ENCODE measurements at places on chromosomes 16 and 17.

DNA sequence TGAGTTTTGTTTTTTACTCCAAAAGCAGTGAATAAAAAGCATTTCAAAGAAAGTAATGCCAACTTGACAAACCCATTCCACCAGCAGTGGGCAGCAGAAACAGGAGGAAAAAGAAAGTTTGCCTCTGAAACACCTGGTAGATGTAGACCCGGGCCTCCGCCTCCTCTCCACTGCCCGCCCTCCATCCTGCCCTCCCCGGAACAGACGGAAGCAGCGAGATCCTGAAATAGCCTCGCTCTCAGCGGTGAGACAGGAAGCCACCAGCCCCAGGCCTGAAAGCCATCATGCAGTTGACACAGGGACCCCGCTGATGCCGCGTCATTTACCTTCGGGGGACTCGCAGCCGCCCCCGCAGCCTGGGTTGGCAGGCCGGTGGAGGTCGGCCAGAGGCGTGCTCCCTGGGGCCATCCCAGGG, 67.8 kb downstream of the C16orf78 start:
- peak; percentile 48 for DNase-seq

- DNase-seq = no peak
Measured at GRCh38 chr17:80546267-80546666, 1.6 kb downstream of the RPTOR start.

DNA sequence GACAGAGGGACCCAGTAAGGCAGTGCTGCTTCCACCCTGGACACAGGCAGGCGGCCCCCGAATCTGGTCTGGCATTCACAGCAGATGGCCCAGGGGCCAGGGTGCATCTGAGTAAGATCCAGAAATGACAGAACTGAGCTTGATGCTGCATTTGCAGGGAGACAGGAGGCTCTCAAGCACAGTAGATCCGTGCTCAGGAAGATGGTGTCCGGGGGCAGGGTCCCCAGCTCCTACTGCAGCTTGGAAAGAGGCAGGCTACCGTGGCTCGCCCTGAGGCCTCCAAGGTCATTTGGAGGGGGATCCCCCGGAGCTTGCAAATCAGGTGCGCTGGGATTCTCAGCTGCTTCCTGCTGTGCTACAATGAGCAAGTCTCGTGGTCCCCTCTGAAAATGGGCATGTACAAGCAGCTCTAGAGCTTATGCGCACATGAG, 2.2 kb downstream of the C16orf95 start:
- DNase-seq = no peak

- DNase-seq = no peak
Measured at GRCh38 chr17:69268543-69269014, 40.0 kb upstream of the ABCA10 start.

- peak; percentile 10 for DNase-seq
Measured at GRCh38 chr16:27199736-27200135, 3.6 kb upstream of the KDM8 start.

DNA sequence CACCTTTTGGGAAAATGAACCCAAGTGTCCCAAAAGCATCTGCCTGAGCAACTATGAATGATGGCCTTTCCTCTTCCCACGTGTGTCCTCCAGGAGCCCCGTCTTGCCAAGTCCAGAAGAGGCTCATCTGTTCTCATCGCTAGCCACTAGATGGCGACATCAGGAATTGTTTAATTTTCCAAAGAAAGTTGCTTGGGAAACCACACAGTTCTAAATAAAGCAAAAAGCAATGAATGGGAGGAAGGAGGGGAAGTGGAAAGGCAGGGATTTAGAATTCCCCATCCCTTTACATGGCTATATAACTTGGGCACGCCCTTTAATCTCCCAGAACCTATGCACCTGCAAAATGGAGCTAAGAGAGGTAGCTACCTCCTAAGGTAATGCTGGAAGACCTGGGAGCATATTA, 9.0 kb upstream of the CDH5 start:
- peak; percentile 30 for DNase-seq

GRCh38 chr17:35947156-35947585, 3.7 kb upstream of the LYZL6 start:
- DNase-seq = peak; percentile 38

DNA sequence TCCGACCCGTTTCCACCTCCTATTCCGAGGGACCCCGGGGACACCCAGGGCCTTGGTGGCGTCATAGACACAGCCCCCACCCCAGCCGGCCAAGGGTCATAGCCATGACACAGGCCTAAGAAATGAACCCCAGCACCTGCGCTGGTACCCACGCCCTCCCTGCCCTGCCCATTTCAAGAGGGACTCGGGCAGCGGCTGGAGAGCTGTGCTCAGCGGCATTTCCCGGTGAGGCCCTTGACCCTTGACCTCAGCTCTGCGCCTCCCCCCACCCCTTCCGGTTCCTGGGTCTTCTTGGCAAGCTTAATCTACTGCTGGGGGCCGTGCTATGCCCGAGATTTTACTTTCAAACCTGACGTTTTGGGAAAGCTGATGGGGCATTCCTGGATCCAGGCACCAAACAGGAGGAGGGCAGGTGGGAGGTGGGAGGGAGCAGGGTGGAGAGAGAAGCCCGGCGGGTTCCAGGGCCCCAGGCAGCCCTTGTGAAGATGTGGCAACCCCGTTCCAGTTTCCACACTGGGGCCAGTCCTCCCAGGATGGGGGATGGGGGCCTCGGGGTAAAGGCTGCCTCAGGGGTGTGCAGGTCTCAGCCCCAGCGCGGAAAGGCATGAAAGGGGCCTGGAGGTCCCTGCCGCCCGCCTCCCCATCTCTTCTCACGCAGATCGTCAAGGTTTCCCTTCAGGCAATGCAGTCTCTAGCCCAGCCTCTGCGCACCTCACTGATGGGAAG, at the start of gene SLC22A31:
Gene SLC22A31, minus strand, starts transcription at position 414 of the 726 bp plus-strand sequence. Its CDS starts 36 bp downstream, at position 378.
- DNase-seq = no peak

DNA sequence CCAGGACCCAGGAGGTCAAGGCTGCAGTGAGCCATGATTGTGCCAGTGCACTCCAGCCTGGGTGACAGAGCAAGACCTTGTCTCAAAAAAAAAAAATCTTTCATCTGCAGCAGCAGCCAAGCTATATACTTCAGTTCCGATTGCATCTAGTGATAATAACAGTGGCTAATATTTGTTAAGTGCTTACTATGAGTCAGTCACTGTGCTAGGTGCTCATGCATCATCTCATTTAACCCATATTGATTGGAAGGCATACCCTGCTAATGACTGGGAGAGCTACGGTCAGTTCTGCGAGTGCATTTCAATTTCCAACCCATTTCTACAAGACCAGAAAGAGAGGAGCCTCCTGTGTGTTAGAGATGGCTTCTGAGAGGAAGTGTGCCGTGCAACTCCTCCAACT, 7.7 kb upstream of the TUBG2 start:
- DNase-seq = no peak

DNA sequence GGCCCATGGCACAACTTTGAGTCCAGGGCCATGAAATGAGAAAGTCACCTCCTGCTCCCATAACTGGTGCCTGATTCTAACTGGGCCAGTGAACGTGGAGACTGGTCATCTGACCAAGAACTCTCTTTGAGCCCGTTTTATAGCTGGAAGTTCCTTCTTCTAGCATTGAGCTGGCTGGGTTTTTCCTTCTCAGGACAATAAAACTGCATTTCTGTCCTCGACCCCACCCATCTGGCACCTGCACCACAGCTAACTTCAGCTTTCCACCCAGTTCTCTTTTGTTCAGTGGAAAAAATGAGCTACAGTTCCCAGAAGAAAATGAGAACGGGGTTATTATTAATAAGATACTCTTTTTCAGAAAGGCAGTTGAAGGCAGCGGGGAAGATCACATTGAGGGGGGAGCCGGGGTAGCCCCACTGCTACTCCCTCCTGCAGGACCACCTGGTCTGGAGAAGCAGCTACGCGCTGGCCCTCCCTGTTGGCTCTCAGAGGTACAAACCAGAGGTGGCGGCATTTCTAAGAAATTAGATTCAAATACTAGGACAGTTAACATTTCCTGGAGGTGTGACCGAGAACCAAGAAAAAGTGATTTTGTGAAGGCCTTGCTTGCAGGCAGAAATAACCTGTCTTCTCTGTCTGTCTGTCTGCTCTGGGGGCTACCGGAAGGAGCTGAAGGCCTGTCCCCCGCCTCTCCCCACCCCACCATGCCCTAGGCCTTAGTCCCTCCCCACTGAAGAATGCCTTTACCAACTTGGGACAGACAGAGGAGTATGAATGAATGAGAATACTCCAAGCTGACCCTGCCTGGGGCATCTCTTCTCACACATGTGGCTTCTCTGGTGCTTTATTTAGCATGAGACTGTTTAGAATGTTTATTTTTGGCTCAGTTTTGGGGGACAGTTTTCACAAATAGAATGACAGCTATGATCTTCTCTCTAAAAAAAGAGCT, 123.9 kb downstream of the XYLT1 start:
- DNase-seq = no peak

DNA sequence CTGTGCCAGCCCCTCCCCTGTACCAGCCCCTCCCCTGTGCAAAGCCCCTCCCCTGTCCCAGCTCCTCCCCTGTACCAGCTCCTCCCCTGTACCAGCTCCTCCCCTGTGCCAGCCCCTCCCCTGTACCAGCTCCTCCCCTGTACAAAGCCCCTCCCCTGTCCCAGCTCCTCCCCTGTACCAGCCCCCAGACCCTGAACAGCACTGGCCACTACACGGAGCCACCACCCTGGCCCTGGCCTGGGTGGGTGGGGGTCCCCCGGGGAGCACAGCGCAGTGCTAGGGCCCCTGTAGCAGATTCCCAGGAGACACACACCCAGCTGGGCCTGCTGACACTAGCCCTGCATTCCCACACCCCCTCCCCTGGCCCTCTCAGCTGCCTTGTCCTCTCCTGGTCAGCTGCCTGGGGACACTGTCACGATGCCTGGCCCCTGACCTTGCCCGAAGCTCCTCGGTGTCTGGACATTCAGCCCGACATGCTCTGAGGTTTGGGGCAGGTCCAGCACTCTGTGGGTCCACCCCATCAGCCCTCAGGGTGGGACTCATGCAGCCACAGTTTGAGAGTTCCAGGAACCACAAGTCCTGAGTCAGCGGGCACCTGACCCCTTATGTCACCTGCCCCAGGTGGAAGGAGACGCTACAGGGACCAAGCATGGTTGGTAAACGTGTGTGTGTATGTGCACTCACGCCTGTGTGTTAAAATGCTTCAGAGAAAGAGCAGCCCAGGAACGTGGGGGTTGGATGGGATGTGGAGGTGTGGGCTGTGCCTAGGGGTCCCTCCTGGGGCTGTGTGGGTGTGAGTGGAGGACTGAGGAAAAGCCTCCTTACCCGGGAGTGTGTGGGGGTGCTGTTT, 114.2 kb downstream of the METRNL start:
- DNase-seq = no peak

DNA sequence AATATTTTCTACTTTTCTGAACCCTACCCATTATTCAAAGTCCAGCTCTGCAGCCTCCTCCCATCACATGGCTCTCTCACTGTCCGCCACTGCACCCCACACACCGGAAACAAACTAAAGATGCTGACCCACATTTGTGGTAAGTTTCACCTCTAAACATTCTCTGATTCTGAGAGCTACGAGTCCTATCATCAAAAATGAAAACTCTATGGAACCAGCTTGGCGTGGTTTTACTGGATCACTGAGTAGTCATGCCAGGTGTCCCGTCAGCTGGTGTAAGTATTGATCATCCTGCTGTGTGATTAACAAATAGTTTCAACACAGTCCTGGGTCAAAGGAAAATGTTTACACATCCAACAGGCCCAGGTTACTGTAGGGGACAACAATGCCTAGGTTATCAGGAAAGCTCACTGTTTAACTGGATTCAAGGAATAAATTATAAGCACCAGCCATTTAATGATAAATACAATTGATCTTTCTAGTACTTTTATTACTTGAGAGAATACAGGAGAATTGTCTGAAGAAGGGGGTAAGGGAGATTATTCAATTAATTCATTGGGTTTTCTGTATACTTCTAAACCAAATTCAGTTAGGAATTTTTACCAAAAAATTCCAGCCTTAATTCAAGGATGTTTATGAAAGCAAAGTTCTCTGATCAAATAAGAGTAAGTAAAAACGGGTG, 33.9 kb downstream of the CYTH1 start:
- DNase-seq = no peak

- DNase-seq = no peak
Measured at GRCh38 chr16:7397901-7398300, 65.3 kb downstream of the RBFOX1 start.

DNA sequence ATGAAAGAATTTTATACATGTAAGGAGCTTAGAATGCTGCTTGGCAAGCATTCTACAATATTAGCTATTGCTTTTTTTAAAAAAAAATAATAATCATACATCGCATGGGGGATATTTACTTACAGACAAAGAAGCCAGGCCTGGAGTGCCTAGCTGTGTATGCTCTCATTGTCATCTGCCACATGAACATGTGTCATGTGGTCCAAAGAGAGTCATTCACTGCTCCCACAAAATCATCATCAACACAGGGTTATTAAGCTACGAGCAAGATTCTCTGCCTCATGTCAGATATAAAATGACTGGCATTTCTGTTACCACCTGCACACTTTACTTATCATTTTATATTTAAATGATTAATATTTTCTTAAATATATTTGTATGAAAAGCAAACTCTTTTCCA, 1.9 kb upstream of the MT1E start:
- no peak for DNase-seq

GRCh38 chr16:3518292-3518985, 17.6 kb downstream of the CLUAP1 start:
- no peak for DNase-seq

DNA sequence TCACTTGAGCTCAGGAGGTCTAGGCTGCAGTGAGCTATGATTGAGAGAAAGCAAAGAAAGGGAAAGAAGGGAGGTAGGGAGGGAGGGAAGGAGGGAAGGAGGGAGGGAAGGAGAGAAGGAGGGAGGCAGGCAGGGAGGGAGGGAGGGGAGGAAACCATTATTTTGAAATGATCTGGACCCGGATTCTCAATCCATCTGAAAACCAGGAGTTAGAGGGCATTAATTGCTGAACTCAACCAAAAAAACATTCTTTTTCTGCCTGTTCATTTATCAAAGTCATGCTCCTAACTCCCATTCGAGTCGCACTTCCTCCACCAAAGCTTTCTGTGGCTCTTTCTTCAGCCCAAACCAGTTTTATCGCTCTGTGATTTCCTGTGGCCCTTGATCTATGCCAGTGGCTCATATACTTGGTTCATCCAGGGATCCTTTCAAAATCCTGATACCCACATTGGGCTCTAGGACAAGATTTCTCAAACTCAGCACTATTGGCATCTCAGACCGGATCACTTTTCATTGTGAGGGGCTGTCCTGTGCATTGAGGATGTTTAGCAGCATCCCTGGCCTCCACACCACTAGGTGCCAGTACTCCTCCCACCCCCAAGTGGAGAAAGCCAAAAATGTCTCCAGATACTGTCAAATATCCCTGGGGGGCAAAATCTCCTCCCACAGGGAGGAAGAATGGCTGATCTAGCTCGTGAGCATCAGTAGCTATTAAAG, 38.2 kb downstream of the CMTM4 start:
- no peak for DNase-seq

DNA sequence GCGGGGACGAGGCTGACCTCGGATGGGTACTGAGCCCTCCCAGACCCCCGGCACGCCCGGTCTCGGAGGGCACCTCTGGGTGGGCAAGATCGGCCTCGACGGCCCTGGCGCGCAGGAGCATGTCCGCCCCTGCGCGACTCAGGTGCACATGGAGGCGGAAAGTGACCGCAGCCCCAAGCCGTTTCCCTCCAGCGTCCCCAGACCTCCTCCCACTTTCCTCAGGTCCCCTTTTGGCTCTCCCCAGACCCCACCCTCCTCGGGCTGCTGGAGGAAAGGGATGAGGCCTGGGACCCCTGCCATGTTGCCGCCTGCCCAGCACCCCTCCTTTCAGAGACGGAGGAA, 10.0 kb downstream of the RPL19 start:
- DNase-seq = no peak

Data from KG1 (cell line).